Aorta (tissue), 5 donors: ENCODE measurements at places on chromosomes 11 and 22. TPM values are rescaled to one million over a fixed set of nuclear protein-coding genes. Genes with fewer than 3 reads are reported as not detected.

ISX gene
- total RNA-seq = not detected

MYBPC3 gene
- total RNA-seq = 0.42 TPM

FAT3 gene
- total RNA-seq = 37.5 TPM

PLAAT5 gene
- total RNA-seq = 0.88 TPM

YPEL4 gene
- 0.97 TPM for total RNA-seq

FOLH1 gene
- 1.9 TPM for total RNA-seq

GRCh38 chr22:33192156-33192555, 134.0 kb upstream of the SYN3 start:
- DNase-seq = no peak
- H3K36me3 ChIP-seq = no peaks in the 10 kb centered on the region
- no peak overlapping the region for H3K27ac ChIP-seq
- no peaks in the 10 kb centered on the region for H3K27me3 ChIP-seq
- no peak overlapping the region for H3K4me3 ChIP-seq

DNA sequence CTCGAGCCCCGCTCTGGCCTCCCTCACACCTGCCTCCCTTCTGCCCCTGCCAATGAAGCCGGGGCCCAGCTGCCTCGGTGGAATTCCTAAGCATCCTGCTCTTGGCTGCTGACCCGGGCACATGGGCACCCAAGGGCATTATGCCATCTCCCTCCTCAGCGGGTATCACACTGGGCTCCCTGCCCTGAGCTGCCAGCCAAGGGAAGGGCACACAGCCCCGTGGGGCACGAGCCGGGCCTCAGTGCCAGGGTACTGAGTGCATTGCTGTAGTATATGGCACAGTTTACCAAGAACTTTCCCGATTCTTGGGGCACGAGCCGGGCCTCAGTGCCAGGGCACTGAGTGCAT, 43.8 kb upstream of the JAM3 start:
- H3K4me3 ChIP-seq = no peak overlapping the region
- H3K4me1 ChIP-seq = no peaks in the 10 kb centered on the region
- H3K36me3 ChIP-seq = no peaks in the 10 kb centered on the region
- H3K27ac ChIP-seq = no peak overlapping the region
- no peaks in the 10 kb centered on the region for H3K27me3 ChIP-seq
- peak; percentile 65 for DNase-seq

- no peaks in the 10 kb centered on the region for H3K27me3 ChIP-seq
- no peak for DNase-seq
- H3K36me3 ChIP-seq = no peaks in the 10 kb centered on the region
- no peak overlapping the region for H3K4me3 ChIP-seq
- H3K4me1 ChIP-seq = no peaks in the 10 kb centered on the region
Measured at GRCh38 chr11:10407055-10407454, 48.0 kb upstream of the AMPD3 start.

GRCh38 chr11:72661486-72661885, 12.7 kb downstream of the PDE2A start:
- DNase-seq = no peak
- H3K36me3 ChIP-seq = no peaks in the 10 kb centered on the region
- no peaks in the 10 kb centered on the region for H3K27me3 ChIP-seq

DNA sequence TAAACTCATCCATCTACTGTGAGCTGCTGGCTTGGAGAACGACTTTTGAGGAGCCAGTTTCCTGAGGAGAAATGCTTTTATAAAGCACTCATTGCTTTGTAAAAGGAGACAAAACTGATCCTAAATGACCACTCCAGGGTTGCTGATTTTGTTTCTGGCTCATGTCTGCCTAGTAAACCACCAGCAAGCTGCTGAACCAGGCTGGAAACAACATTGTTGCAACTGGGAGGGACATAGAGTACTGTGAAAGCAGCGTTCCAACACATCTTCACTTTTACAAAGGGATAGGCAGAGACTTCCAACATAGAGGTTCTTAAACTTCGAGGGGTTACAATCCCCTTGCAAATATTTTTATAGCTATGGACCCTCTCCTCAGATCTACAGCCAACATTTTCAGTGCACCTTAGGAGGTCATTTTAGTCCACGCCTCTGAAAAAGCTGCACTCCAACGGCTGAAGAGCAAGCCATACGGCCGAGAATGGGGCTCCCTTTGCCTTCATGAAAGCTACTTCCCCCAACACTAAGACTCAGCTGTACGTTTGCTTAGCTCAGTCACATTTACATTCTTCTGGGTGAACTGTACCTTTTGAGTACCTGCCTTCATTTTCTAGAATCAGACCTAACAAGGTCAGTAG, 54.7 kb downstream of the PANX1 start:
- peaks cover 4% of the 10 kb centered on the region for H3K4me1 ChIP-seq
- DNase-seq = no peak

- no peaks in the 10 kb centered on the region for H3K27me3 ChIP-seq
- no peak for DNase-seq
- H3K27ac ChIP-seq = no peak overlapping the region
- no peaks in the 10 kb centered on the region for H3K4me1 ChIP-seq
Measured at GRCh38 chr11:94032066-94032465, 10.9 kb downstream of the HEPHL1 start.

DNA sequence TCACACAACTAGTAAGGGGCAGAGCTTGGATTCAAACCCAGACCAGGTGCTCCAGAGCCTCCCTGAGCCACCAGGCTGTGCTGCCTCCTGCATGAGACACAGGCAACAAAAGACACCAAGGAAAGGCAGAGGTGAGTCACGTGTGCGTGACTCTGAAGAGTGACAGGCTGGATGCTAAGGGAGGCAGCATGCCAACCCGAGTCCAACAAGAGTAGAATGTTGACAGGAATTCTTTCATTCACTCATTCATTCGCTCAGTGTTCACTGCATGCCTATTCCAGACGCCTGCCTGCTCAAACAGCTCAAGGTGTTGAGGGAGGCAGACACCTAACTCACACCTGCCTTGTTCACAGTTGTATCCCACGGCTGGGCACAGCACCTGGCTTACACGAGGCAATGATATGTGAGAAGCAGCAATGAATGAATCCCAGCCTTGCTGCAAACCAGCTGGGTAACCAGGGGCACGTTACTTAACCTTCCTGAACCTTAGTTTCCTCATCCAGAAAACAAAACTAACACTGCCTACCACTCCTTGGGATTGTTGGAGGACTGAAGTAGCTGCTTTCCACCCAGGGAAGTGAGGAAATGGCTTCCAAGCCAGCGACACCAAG, 73.8 kb upstream of the ARFGAP3 start:
- peaks cover 27% of the 10 kb centered on the region for H3K4me1 ChIP-seq
- H3K27ac ChIP-seq = peak overlapping the region; percentile 100
- H3K36me3 ChIP-seq = no peaks in the 10 kb centered on the region
- no peak overlapping the region for H3K4me3 ChIP-seq

DNA sequence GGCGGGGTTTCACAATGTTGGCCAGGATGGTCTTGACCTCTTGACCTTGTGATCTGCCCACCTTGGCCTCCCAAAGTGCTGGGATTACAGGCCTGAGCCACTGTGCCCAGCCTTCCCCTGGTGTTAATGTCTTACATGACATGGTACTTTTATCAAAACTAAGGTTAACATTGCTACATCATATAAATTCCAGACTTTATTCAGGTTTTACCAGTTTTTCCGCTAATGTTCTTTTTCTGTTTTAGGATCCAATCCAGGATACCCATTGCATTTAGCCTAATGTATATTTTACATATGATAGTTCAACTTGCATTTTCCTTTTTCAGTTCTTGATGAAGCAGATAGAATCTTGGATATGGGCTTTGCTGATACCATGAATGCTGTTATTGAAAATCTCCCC, 14.2 kb downstream of the DDX10 start:
- no peak for DNase-seq
- H3K4me3 ChIP-seq = no peak overlapping the region
- no peaks in the 10 kb centered on the region for H3K27me3 ChIP-seq
- no peak overlapping the region for H3K27ac ChIP-seq
- peaks cover 8% of the 10 kb centered on the region for H3K36me3 ChIP-seq
- H3K4me1 ChIP-seq = no peaks in the 10 kb centered on the region

DNA sequence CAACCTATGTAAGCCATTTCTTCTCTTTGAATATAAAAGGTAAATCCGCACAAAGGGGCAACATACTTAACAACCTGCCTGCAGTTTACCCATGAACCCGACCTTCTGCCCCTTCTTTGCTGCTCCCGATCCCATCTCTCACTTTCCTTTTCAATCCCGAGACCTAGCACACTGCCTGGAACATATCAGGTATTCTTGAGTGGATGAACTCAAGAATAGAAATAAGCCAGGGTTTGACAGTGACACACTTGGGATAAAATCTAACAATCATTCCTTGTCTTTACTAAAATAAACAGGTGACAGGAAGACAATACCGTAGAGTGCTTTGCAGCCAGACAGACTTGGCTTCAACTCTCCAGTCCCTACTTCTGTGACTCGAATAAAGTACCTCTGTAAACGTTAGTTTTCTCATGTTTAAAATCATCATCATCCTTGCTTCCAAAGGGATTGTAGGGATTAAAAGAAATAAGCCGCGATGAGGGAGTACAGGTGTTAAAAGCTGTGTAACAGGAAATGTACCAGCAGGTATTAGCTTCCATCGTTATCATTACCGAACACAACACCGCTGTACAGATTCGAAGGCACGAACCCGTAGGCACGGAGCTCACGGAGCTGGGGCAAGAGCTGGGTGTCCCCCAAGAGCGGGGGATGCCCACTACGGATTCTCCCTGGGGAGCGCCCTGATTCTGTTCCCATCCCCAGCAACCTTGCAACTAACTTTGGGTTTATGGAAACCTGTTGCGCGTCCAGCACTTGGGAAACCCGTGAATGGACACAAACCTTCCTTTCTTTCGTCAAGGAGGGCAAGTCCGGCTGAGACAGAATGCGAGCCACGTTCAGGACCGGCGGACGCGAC, 720 bp downstream of the UFD1 start:
- no peak for DNase-seq
- H3K4me1 ChIP-seq = no peaks in the 10 kb centered on the region
- H3K4me3 ChIP-seq = peak overlapping the region; percentile 47
- H3K27ac ChIP-seq = no peak overlapping the region
- no peaks in the 10 kb centered on the region for H3K36me3 ChIP-seq

DNA sequence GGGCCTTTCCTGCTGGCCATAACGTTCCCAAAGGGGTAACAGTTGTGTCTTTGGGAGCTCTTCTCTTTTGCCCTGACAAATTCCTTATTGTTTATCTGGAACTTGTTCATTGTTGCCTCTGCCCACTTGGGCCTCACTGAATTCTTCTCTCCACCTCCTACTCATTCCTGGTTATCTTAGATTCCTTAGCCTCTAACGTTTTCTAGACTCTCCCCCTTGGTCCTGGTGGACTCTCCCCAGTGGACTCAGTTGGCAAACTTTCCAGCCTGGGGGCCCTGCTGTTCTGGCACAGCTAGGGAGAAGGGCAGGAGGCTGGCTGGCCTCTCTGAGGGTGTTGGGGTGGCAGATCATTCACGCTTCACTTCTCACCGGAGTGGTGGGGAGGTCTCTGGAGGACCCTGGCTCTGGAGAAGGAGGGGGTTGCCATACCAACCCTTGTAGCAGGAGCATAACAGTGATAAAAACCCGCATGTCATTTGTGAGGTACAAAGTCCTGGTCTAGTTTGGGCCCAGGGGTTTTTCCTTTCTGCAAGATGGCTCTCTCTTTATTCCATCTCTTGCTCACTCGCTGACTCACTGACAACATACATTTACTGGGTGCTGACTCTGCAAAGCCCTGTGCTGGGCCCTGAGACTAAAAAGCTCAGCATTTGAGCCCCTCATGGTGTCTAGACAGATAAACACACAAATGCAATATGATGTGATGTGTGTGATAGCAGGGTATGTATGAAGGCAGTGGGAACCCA, 39.7 kb downstream of the YWHAH start:
- H3K4me3 ChIP-seq = no peak overlapping the region
- no peaks in the 10 kb centered on the region for H3K36me3 ChIP-seq
- H3K27ac ChIP-seq = no peak overlapping the region
- H3K4me1 ChIP-seq = no peaks in the 10 kb centered on the region

GRCh38 chr11:16738947-16739815, 734 bp downstream of the C11orf58 start:
- peak overlapping the region; percentile 93 for H3K27ac ChIP-seq
- no peak for DNase-seq
- no peaks in the 10 kb centered on the region for H3K36me3 ChIP-seq

GRCh38 chr11:78200553-78200952, 11.8 kb downstream of the USP35 start:
- H3K4me3 ChIP-seq = no peak overlapping the region
- no peaks in the 10 kb centered on the region for H3K27me3 ChIP-seq
- H3K27ac ChIP-seq = no peak overlapping the region
- H3K36me3 ChIP-seq = peaks cover 3% of the 10 kb centered on the region
- H3K4me1 ChIP-seq = no peaks in the 10 kb centered on the region
- DNase-seq = peak; percentile 40

DNA sequence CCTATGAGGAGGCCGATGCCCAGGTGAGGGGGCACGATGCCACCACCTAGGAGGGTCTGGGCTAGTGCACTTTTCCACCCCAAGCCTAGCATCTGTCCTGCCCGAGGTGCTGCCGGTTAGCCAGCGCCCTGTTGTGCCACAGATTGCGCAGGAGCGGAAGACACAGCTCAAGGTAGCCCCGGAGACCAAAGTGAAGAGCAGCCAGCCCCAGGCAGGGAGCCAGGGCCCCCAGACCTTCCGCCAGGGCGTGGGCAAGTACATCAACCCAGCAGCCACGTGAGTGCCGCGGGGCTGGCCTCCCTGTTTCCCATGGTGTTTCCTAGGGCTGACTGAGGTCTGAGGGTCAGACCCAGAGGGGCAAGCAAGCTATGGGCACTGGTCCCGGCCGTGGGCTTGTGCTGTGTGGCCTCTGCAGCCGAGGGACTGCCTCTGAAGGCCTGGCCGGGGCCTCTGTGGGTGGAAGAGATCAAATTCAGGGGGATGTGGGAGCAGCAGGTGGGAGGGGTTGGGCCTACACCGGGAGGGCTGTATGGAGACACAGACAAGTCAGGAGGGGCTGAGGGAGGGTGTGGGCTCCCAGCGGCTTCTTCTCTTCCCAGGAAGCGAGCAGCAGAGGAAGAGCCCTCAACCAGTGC, 29.1 kb downstream of the PPIL2 start:
- H3K4me3 ChIP-seq = no peak overlapping the region
- DNase-seq = no peak
- H3K27me3 ChIP-seq = no peaks in the 10 kb centered on the region
- no peak overlapping the region for H3K27ac ChIP-seq

GRCh38 chr11:2305140-2305778, 3.4 kb downstream of the TSPAN32 start:
- peak; percentile 96 for DNase-seq
- H3K27me3 ChIP-seq = no peaks in the 10 kb centered on the region
- H3K27ac ChIP-seq = no peak overlapping the region
- H3K36me3 ChIP-seq = no peaks in the 10 kb centered on the region
